A549 treated with CpdA at 1 μM for 4 hours (cell line): ENCODE measurements at places on chromosomes 4 and X. TPM values are rescaled to one million over a fixed set of nuclear protein-coding genes. Genes with fewer than 3 reads are reported as not detected.

S100G gene
- not detected in 5 replicates for total RNA-seq

LCORL gene
- 3.4 to 6.5 TPM (median 4.9 TPM) in 5 replicates for total RNA-seq

LRCH2 gene
- 0.04 to 0.05 TPM in 2 of 5 replicates, not detected in the others for total RNA-seq

EDNRA gene
- total RNA-seq, result 0.30 to 0.55 TPM (median 0.35 TPM) in 5 replicates

CABS1 gene
- not detected in 5 replicates for total RNA-seq

RIPPLY1 gene
- 0.07 to 0.14 TPM in 2 of 5 replicates, not detected in the others for total RNA-seq

MRFAP1 gene
- 237 to 261 TPM (median 251 TPM) in 5 replicates for total RNA-seq

TRAM1L1 gene
- 0.51 to 1.0 TPM (median 0.65 TPM) in 5 replicates for total RNA-seq

NDST3 gene
- not detected in 5 replicates for total RNA-seq

GPRASP3 gene
- total RNA-seq, result 3.2 to 4.7 TPM (median 3.9 TPM) in 5 replicates

FGF16 gene
- total RNA-seq, result not detected in 5 replicates

HELT gene
- total RNA-seq, result 0.17 TPM in 1 of 5 replicates, not detected in the others

CT47B1 gene
- not detected in 5 replicates for total RNA-seq

ERAS gene
- 0.10 TPM in 1 of 5 replicates, not detected in the others for total RNA-seq

RRAGB gene
- total RNA-seq, result 10.6 to 14.9 TPM (median 12.0 TPM) in 5 replicates

TKTL2 gene
- total RNA-seq, result not detected in 5 replicates

GAGE1 gene
- not detected in 5 replicates for total RNA-seq

NAP1L2 gene
- total RNA-seq, result 1.2 to 1.3 TPM (median 1.3 TPM) in 5 replicates

RHOXF2B gene
- not detected in 5 replicates for total RNA-seq

CT45A5 gene
- 0.05 TPM in 1 of 5 replicates, not detected in the others for total RNA-seq

NKX3-2 gene
- total RNA-seq, result 0.14 to 0.24 TPM (median 0.17 TPM) in 5 replicates

AMBN gene
- total RNA-seq, result not detected in 5 replicates

PABPC4L gene
- 0.03 to 0.14 TPM (median 0.10 TPM) in 5 replicates for total RNA-seq

TCEAL2 gene
- total RNA-seq, result not detected in 5 replicates
